Activated T-helper 9 cell treated with anti-CD3 and anti-CD28 coated beads, Interleukin-2, amount 50 U/mL, for 16 hours (primary cell): ENCODE measurements at places on chromosomes 3 and 15.

GRCh38 chr15:36601497-36601932, 22.1 kb downstream of the CDIN1 start:
- no peak for DNase-seq

DNA sequence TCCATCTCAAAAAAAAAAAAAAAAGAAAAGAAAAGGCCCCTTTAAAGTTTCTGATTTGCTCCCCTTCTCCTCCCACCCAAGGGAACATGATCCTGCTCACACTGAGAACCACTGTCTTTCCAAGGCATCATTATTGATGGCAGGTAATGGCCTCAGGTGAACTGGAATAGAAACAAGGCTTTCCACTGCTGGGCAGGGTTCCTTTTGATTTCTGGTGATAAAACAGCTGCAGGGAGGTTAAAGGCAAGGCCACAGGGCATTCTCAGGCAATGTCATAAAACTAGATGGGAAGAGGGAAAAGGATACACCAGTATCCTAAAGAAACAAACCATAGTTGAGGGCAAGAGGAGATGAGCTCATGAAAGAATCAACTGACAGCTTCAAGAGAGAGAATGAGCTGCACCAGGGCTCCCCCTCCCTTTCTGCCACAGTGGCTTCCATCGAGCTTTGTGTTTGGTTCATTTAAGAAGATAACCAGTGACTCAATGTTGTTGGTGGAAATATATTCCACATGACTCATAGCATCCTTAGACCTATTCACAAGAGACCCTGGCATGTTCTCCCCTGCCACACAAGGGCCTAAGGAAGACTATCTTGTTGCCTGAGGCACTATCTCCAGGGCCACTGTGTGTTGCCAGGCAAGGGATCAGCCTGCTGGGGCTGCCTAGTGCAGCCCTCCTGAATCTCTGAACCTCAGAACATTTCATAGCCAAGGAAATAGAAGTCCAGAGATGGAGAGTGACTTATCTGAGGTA, 86.4 kb downstream of the WDR76 start:
- DNase-seq = no peak

DNA sequence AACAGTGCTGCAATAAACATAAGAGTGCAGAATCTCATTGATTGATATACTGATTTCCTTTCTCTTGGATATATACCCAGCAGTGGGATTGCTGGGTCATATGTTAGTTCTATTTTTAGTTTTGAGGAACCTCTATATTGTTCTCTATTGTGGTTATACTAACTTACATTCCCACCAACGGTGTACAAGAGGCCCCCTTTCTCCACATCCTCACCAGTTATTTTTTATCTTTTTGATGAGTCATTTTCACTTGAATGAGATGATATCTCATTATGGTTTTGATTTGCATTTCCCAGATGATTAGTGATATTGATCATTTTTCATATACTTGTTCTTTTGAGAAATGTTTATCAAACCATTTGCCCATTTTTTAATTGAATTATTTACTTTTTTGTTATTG, 12.4 kb upstream of the IREB2 start:
- no peak for DNase-seq

DNA sequence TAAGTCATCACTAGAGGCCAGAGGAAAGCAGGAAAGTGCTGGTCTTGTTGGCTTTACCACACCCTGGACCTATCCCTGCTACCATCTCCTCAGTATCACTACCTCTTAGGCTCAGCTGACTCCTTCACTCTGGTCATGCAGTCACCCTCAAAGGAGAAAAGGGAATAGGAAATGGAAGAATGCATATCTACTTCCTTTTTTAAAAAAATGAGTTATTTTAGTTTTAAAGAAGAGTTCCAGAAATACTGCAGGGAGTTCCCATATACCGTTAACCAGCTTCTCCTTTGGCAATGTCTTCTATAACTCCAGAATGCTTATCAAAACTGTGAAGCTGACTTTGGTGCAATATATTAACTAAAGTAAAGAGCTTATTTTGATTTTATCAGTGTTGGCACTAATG, 688.6 kb downstream of the DIPK2A start:
- DNase-seq = no peak

- DNase-seq = no peak
Observed at GRCh38 chr3:195269375-195270078, 1.4 kb downstream of the XXYLT1 start.

DNA sequence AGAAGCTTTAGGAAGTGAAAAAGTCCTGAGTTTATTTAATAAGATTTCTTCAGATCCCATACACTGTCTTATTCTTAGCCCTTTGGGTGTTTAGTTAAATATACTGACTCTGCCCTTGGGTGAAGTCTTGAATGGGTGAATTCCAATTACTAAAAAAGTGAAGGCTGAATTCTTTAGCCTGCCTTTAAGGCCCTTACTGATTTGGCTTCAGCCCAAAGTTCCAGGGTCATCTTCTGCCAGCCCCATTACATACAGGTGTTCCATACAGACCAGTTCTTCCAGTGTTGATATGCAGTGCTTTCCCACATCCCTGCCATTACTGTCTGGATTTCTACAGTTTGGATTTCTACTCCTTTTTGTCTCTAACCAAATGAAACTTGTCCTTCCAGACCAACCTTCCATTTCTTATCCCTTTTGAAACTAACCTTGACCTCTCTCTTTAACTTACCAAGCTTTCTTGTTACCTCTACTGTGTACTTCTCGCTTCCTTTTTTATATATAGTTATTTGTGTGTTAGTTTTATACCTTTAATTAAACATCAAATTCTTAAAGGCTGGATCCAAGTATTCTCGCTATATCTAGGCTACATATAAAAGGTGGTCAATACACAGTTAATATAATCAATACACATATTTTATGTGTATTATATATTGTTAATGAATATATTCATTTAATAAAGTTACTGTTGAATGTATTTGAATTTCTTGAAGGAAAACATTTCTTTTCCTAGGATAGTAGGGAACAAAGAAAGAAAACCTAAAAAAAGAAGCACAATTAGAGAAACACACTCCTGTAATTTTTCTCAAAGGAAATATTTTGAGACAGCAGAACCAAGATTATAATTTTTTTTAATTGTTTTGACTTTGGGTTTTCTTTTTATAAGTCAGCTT, 15.0 kb downstream of the MBNL1 start:
- DNase-seq = no peak

DNA sequence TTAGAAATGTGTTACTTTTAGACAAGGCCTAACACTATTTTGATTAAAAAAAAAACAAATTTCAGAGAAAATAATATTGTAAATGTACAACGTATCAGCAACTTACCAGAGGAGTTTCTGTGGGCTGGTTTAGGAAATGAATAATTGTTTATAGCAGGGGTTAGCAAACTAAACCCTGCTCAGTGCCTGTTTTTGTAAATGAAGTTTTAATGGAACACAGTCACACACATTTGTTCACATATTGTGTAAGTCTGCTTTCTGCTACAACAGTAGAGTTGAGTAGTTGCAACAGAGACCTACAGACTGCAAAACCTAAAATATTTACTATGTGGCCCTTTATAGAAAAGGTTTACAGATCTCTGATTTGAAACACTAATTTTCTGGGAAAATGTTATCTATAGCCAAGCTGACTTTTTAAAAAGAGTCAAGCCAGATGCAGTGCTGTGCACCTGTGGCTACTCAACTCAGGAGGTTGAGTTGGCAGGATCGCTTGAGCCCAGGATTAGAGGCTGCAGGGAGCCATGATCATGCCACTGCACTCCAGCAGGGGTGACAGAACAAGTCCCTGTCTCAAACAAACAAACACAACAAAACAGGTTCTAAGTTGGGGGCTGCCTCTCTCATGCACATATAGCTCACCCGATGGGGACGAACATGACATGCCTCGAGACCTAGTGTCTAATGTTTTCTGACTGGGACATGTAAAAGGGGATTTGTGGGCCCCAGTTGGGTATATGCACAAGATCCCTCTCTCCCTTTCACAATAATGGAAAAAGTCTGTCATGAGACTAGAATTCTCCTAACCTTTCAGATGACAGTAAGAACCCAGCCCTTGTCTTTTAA, 182.5 kb downstream of the TNIK start:
- DNase-seq = no peak

DNA sequence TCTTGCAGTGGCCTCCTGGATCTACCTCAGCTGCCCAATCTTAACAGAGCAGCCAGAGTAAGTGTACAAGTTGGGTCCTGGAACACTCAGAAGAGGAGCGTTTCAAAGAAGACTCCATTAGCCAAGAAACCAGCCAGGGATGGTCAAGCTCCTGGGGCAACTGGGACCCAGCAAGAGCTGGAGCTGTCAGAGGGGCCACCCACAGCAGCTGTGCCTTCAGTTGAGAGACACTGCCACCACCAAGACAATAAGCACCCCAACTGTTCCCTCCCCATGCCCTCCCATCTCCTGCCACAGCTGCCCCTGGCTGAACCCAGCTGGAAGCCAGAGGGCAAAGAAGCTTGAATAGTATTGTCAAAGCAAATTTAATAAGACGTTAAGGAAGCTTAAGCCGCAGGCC, 110.6 kb upstream of the TLE3 start:
- no peak for DNase-seq

GRCh38 chr3:101279162-101279561, 41.2 kb downstream of the IMPG2 start:
- no peak for DNase-seq

- no peak for DNase-seq
Observed at GRCh38 chr3:123344175-123344906, 104.5 kb downstream of the ADCY5 start.

DNA sequence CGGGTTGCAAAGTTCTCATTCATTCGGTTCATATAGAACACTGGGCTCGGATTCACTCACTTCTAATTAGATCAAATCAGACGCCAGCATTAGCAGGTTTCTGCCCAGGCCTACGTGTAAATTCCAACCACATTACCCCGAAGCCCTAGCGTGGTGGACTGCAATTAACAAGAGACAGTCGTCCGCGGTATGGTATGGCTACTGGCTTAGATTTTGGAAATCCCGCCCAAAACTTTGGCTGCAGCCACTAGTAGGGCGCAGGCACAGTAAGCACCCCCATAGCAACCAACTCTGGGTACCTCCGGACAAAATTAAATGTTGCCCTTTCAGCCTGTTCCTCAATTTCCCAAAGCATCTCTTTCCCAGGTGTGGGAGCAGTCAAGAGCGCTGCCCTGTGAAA, 771 bp downstream of the RARRES1 start:
- DNase-seq = no peak

DNA sequence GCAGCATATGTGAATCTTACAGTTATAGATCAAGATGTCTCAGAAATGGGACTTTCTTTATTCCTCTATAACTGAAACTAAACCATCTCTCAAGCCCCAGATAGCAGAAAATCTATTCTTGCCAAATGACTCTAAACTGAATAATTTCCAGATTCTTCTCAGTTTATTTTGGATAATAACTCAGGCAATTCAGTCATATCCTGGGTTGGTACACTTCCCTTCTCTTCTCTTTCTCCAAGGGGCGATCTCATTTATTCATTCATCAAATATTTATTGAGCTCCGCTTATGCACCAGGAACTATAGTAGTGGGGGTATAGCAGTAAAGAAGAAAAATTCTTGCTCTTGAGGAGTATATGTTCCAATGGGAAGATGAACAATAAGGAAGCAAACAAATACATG, 13.5 kb upstream of the PCOLCE2 start:
- DNase-seq = no peak

- no peak for DNase-seq
Observed at GRCh38 chr3:85258819-85259218, 300.0 kb downstream of the CADM2 start.

DNA sequence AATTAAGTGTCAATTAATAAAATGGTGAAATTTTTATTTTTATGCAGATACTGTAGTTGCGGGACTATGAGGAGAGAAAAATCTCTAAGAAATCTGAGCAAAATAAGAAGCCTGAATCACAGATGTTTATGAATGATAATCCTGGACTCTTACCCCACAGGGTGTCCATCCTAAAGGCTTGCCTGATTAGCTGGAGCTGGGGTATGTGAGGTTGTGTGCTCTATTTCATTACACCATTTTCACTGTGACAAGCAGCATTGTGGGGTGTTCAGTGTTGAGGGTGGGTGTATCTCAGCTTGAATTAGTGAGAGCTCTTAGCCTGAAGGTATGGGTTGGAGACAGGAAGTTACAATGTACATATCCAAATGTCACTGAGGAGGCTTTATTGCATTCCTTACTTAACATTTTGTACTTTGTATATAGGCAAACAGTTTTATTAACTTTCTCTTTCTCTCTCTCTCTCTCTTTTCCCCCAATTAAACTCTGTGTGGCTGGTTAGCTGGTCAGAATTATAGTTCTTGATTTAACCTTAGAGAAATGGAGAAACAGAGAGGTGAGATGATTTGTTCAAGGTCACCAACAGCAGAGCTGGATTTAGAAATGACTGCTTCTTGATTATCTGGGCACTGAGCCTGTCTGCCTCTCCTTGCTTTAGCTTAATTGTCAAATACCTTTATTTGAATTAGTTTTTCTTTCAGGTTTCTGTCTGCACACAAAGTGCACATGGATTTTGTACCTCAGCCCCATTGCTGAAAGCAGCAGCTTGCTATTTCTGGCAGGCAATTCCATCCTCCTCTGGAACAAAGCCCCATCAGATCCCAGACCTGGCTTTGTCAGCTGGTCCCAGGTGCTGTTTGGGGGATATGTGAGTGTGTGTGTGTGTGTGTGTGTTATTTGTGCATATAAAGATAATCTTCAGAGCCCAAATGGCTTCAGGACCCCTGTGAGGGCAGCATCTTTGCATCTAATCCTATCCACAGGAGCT, 35.8 kb downstream of the GJD2 start:
- no peak for DNase-seq

- DNase-seq = no peak
Observed at GRCh38 chr15:52288051-52288942, 7.3 kb downstream of the MYO5C start.

DNA sequence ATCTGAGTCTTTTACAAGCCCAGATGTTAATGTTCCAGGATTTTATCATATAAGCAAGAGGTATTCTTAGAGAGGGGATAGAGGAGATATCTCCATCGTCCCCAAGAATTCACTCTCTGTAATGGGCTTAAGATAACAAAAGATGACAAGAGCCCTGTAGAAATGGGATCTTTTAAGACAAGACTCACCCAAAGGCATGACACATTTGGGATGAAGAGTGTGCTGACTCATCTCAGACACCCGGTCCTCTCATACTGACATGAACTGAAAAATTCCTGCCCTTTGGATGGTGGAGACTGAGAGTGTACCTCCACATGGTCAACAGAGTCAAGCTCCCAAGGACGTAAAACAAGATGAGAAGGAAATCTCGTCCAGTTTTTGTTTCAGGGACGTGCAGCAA, 11.0 kb downstream of the LEKR1 start:
- no peak for DNase-seq
